Naive thymus-derived CD8-positive, alpha-beta T cell (primary cell): ENCODE measurements at places on chromosomes 2 and 18. TPM values are rescaled to one million over a fixed set of nuclear protein-coding genes. Genes with fewer than 3 reads are reported as not detected.

The SKA1 gene
- polyA plus RNA-seq, result 0.25 TPM

GRCh38 chr2:171086352-171087290 lies 74.1 kb downstream of the TLK1 start:
- H3K36me3 ChIP-seq, result no peaks in the 10 kb centered on the region
- peak; percentile 59 for DNase-seq
- peaks cover 69% of the 10 kb centered on the region for H3K4me1 ChIP-seq
- H3K27ac ChIP-seq, result peak overlapping the region; percentile 98
- H3K4me3 ChIP-seq, result peak overlapping the region; percentile 88

- peak; percentile 5 for DNase-seq
- no peak overlapping the region for H3K4me3 ChIP-seq
- H3K4me1 ChIP-seq, result no peaks in the 10 kb centered on the region
- peaks cover 43% of the 10 kb centered on the region for H3K27me3 ChIP-seq
- no peak overlapping the region for H3K27ac ChIP-seq
Measured at GRCh38 chr2:71530641-71531332, 77.4 kb downstream of the DYSF start.

- no peaks in the 10 kb centered on the region for H3K36me3 ChIP-seq
- no peak overlapping the region for H3K4me3 ChIP-seq
- H3K4me1 ChIP-seq, result no peaks in the 10 kb centered on the region
- no peak overlapping the region for H3K27ac ChIP-seq
Measured at GRCh38 chr2:231900486-231900942, 25.7 kb downstream of the NPPC start.

DNA sequence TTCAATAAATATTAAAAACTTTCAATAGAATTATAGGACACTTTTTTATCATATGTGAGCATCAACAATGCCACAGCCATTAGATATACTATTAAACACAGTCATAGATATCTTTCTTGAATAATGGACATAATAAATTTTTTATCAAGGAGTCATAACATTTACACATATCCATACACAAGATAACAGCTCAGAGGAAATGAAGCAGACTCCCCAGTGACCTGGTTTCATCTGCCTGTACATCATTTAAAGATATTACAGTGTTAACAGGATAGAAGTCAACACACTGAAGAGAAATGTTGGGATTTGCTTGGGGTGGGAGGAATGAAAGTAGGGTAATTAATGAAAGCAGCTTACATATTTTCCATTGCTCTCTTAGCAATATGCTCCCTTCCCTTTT lies 5.1 kb downstream of the SCG2 start:
- peaks cover 3% of the 10 kb centered on the region for H3K4me1 ChIP-seq
- H3K36me3 ChIP-seq, result peaks cover 4% of the 10 kb centered on the region
- H3K27ac ChIP-seq, result no peak overlapping the region
- no peak overlapping the region for H3K4me3 ChIP-seq

DNA sequence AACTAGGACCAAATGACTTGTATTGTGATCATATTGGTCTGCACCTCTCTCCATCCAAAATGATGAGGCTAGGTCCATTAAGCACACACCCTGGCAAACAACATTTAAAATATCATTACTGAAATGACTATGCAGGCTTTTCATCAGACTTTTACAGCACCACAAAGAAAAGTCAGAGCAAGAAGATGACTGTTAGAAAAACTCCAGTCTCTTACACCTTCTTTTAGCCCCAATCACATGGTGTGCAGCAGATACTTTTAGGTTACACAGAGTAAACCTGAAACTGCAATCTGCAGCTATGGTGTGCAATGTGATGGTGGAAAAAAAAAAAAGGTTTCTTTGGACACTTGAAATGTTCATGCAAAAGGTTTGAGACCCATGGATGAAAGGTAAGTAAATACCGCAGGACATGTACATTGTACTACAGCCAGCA lies 5.4 kb upstream of the POLI start:
- no peak overlapping the region for H3K27ac ChIP-seq
- H3K4me3 ChIP-seq, result no peak overlapping the region
- no peak for DNase-seq
- H3K27me3 ChIP-seq, result peaks cover 1% of the 10 kb centered on the region
- H3K4me1 ChIP-seq, result peaks cover 35% of the 10 kb centered on the region

GRCh38 chr18:1505856-1506255 lies 601.2 kb downstream of the ADCYAP1 start:
- no peak overlapping the region for H3K27ac ChIP-seq
- H3K4me3 ChIP-seq, result no peak overlapping the region
- no peak for DNase-seq
- no peaks in the 10 kb centered on the region for H3K27me3 ChIP-seq
- H3K4me1 ChIP-seq, result no peaks in the 10 kb centered on the region

The G6PC2 gene
- not detected for polyA plus RNA-seq

DNA sequence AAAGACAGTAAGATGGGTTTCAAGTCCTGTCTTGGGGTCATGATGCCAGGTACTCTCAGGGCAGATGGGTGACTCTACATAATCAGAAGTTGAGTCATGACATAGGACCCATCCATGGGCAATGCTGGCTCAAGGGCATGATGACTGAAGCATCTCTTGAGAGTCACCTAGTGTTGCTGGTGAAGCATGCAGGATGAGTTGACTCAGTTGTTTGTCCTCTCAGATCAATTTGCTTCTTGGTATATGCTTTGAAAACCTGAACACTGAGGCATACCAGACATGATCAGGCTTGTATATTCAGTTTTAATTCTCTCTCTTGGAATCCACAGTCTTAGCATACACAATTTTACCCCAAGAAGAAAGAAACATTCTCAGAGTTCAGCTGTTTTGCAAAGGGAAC lies 658.9 kb upstream of the NXPH2 start:
- H3K4me3 ChIP-seq, result no peak overlapping the region
- no peaks in the 10 kb centered on the region for H3K27me3 ChIP-seq
- DNase-seq, result no peak
- no peaks in the 10 kb centered on the region for H3K4me1 ChIP-seq

GRCh38 chr2:192288295-192288694 lies 93.6 kb upstream of the TMEFF2 start:
- H3K27ac ChIP-seq, result no peak overlapping the region
- no peaks in the 10 kb centered on the region for H3K36me3 ChIP-seq
- H3K4me1 ChIP-seq, result no peaks in the 10 kb centered on the region
- H3K27me3 ChIP-seq, result no peaks in the 10 kb centered on the region
- no peak overlapping the region for H3K4me3 ChIP-seq

DNA sequence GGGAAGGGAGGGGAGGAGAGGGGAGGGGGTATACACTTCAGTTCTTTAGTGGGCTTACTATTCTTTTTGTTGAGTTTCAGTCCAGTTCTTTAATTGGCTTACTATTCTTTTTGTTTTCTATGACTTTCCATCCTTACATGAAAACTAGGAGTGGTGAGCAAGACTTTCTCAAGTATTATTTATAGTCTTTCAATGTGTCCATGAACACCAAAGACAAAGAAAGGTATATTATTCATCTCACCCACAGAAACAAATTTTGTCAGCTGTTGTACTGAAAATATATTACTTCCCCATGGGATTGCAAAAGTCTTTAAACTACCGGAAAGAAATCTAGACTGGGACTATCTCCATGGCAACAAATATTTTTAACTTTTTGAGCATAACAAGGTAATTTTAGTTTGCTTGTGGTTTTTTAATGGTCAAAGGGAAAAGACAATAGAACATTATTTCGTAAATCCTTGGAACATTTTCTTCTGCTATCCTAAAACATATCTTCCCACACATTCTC lies 17.6 kb downstream of the ADAM17 start:
- no peaks in the 10 kb centered on the region for H3K27me3 ChIP-seq
- peak overlapping the region; percentile 4 for H3K27ac ChIP-seq
- no peak overlapping the region for H3K4me3 ChIP-seq
- peaks cover 67% of the 10 kb centered on the region for H3K36me3 ChIP-seq

The DLX2 gene
- not detected for polyA plus RNA-seq

The LBX2 gene
- polyA plus RNA-seq, result not detected

The SNED1 gene
- 3.0 TPM for polyA plus RNA-seq

The CHCHD5 gene
- 43.6 TPM for polyA plus RNA-seq

DNA sequence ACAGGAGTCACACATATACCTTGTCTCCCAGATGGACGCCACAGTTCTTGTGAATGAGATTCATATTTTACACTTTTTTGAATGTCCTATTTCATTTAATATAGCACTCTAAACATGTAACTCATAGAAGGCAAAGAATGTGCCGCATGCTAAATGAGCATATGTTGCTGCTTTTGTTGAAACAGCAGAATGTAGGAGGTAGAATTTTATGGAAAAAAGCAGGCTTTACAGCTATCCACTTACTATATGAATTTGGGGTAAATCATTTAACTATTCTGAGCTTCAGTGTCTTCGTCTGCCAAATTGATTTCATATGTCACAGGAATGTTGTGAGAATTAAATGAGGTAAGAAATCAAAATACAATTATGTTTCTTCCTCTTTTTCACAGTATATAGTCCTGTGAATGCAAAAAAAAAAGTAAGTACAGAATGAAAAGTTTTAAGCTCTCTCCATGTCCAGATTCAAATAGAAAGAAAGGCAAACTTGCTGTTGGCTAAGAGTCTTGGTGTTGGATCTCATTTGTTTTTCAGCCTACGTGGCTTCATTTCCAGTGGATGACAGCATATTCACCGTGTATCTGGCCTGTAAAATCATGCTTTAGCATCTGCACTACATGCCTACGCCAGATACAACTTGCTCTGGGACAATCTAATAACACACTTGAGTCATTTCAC lies 154.7 kb upstream of the CNTNAP5 start:
- no peaks in the 10 kb centered on the region for H3K4me1 ChIP-seq
- DNase-seq, result no peak
- no peaks in the 10 kb centered on the region for H3K27me3 ChIP-seq
- no peak overlapping the region for H3K4me3 ChIP-seq

The RAB6D gene
- polyA plus RNA-seq, result not detected

DNA sequence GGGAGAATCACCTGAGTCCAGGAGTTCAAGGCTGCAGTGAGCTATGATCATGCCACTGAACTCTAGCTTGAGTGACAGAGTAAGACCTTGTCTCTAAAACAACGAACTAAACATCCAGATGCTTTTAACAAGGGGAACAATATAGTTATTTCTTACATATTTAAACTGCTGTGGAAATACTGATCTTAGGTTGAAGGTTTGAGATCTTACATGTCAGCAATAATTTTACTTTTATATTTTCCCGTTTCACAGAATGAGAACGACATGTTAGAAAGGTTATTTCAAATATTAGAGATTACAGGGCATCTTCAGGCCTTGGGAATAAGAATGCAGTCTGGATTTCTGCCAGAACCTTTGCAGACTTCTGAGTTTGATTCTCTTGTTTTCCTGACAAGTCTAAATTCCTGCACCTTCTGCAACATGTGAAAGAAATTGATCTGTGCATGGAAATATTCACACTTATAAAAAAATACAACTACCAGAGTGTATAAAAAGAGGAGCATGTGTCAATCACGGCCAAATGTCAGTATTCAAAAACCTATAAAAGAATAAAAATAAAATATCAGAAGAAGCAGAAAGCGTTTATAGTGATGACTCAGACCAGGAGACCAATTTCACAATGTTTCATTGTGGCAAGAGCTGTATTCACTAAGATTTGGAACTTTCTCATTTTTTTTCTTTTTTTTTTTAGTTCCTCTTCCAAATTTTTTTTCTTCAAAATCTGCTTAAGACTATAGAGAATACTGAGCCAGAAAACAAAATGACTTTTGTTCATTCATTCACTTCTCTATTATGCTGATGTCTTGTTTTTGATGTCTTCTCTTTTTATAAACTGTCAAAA lies 29.6 kb downstream of the COLEC12 start:
- H3K4me1 ChIP-seq, result no peaks in the 10 kb centered on the region
- H3K36me3 ChIP-seq, result no peaks in the 10 kb centered on the region
- H3K27me3 ChIP-seq, result peaks cover 31% of the 10 kb centered on the region
- no peak overlapping the region for H3K4me3 ChIP-seq
- no peak overlapping the region for H3K27ac ChIP-seq
- no peak for DNase-seq

GRCh38 chr2:32986480-32986879 lies 39.7 kb downstream of the LTBP1 start:
- no peak for DNase-seq
- peaks cover 39% of the 10 kb centered on the region for H3K27me3 ChIP-seq
- H3K4me3 ChIP-seq, result no peak overlapping the region
- H3K4me1 ChIP-seq, result no peaks in the 10 kb centered on the region
- no peak overlapping the region for H3K27ac ChIP-seq

- H3K27ac ChIP-seq, result no peak overlapping the region
- no peak for DNase-seq
- peaks cover 2% of the 10 kb centered on the region for H3K36me3 ChIP-seq
- H3K27me3 ChIP-seq, result peaks cover 5% of the 10 kb centered on the region
Measured at GRCh38 chr2:101930019-101930418, 61.7 kb upstream of the IL1R2 start.

The TEX44 gene
- polyA plus RNA-seq, result not detected

- H3K4me1 ChIP-seq, result peaks cover 32% of the 10 kb centered on the region
- no peak for DNase-seq
- H3K4me3 ChIP-seq, result peak overlapping the region; percentile 77
- H3K27me3 ChIP-seq, result peaks cover 1% of the 10 kb centered on the region
- peaks cover 14% of the 10 kb centered on the region for H3K36me3 ChIP-seq
Measured at GRCh38 chr2:73268366-73268829, 15.9 kb downstream of the FBXO41 start.

The SCYGR8 gene
- not detected for polyA plus RNA-seq

- peaks cover 23% of the 10 kb centered on the region for H3K27me3 ChIP-seq
- DNase-seq, result peak; percentile 15
- H3K27ac ChIP-seq, result no peak overlapping the region
- no peak overlapping the region for H3K4me3 ChIP-seq
- H3K4me1 ChIP-seq, result peaks cover 2% of the 10 kb centered on the region
Measured at GRCh38 chr2:26687801-26688200, 4.7 kb upstream of the KCNK3 start.

DNA sequence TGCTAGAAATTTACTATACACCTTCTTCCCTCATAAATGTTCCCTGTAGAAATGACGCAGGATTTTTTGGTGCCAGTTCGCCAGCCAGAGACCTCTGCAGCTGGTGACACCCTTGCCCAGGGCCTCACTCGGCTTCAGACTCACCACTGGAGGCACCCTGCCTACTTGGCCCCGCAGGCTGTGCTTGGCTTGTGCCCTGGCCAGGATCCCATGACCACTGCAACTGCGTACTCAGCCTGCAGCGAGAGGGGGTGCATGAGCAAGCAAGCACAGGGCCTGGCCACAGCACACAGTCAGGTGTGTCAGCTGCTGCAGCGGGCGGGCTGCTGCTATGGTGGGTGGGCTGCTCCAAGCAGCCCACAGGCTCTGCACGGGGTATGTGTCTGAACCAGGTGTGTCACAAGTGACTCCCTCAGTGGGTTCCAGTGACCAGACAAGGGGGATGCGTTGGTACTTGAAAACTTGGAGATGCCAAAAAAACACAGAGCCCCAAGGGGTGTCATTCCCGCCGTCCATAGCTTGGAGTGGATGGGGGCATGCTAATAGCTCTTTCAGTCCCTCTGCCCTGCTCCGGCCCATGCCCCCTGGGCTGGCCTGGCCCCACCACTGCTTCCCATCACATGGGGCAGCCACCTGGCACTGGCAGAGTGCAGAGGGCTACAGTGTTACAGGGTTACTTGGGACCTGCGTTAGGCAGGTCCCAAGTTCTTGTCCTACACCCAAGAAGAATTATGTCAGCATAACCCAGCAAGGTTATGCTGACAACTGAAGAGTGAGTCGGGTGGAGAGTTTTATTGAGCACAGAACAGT lies 46.6 kb upstream of the TANC1 start:
- H3K4me3 ChIP-seq, result no peak overlapping the region
- DNase-seq, result no peak
- H3K27me3 ChIP-seq, result peaks cover 1% of the 10 kb centered on the region
- no peaks in the 10 kb centered on the region for H3K36me3 ChIP-seq

- H3K36me3 ChIP-seq, result no peaks in the 10 kb centered on the region
- peaks cover 9% of the 10 kb centered on the region for H3K27me3 ChIP-seq
- H3K4me1 ChIP-seq, result no peaks in the 10 kb centered on the region
- no peak overlapping the region for H3K27ac ChIP-seq
- no peak for DNase-seq
- no peak overlapping the region for H3K4me3 ChIP-seq
Measured at GRCh38 chr2:173869244-173870229, 95.6 kb downstream of the SP3 start.

The ABCG5 gene
- polyA plus RNA-seq, result not detected
